Astrocyte of the spinal cord (primary cell): ENCODE measurements at places on chromosomes 3 and 15.

- peak; percentile 9 for DNase-seq
These were observed 14.2 kb downstream of the ZNF80 start for GRCh38 chr3:114223143-114223542.

DNA sequence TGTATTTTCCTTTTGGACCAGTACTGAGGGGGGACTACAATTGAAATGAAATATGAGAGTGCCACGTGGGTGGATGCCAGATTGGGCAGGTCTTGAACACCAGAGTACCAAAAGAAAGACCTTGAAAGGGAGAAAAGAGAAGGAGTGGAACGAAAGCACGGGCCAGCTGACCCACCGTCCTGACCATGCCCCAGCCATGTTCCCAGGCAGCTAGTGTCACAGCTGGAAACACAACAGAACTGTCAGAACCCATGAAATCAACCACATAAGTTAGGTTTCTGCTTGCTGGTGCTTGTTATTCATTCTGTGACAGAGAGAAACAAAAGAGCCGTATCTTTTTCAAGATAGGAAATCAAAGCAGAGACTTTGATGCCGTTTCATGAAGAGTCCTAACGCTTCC is 268.8 kb downstream of the MEX3B start:
- DNase-seq = no peak

DNA sequence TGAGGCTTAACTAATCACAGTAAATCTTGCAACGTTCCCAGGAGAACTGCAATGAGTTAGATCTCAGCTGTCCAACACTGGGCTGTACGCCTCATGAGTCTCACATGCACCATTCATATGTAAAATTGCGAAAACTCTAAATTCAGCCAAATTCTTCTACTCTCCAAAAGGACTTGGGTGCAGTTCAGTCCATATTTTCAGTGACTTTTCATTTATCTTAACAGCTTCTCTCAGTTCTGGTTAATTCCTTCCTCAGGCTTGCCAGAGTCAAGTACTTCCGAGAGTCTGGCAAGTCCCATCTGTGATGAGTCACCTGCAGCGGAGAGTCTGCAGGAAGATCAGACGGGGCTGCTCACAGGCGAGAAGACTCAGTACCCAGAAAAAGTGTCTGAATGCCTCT is 11.5 kb downstream of the CCDC80 start:
- DNase-seq = peak; percentile 92

DNA sequence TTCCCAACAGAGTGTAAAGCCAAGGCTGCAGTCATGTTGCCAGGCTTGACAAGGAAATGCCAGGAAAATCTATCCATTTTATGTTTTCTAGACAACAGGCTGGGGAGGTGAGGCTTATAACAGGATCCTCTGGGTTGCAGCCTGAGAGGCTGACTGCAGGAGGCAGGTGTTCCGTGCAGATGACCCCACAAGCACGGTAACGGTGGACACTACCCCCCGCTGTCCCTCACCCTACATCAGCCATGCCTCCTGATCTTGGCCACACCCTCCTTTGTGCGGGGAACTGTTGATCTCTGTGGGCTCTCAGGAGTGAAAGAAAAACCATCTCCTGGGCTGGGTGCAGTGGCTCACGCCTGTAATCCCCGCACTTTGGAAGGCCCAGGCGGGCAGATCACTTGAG is 68.0 kb upstream of the ADPGK start:
- no peak for DNase-seq

- no peak for DNase-seq
These were observed 50.2 kb upstream of the CCR4 start for GRCh38 chr3:32901005-32901932.

GRCh38 chr3:100600181-100601042 is 9.0 kb upstream of the ADGRG7 start:
- no peak for DNase-seq

GRCh38 chr3:69108811-69109210 is 13.6 kb downstream of the LMOD3 start:
- no peak for DNase-seq

- DNase-seq = no peak
These were observed 155.0 kb upstream of the CRBN start for GRCh38 chr3:3334491-3334890.

DNA sequence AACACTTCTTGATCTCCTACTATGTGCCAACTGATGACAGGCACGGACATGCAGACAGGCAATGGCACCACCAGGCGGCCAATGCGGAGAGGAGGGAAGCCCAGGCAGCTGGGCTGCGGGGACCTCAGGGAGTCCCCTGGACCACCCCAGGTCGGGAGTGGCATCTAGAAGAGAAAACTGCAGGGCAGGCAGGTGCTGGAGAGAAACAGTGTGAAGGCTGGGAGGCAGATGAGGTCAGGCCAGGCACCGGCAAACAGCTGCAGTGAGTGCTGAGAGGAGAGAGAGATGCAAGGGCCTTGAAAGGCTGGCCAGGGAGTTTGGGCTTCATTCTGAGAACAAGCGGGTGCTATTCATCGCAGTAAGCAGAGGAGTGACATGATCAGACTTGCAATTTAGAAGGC is 29.1 kb downstream of the SLC6A1 start:
- no peak for DNase-seq

- no peak for DNase-seq
These were observed 104.7 kb upstream of the NR2F2 start for GRCh38 chr15:96225642-96226259.

DNA sequence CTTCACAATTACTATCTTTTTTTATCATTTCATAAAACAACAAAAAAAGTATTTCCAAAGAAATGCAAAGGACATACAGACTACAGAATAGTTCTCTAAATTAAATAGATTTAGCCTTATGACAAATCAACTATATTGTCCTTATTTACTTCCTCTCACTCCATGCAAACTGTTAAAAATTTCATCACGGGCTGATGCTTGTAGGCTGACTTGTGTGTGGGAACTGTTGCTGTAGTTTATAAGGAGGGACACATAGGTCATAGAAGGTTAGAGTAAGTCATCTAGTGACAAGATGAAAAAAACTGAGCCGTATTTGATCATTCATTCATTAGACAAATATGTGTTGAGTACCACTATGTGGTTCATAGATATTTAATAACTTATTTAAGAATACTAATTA is 232.5 kb upstream of the TBL1XR1 start:
- no peak for DNase-seq
